ENCODE measurements at places on chromosomes 6 and 20.

GRCh38 chr6:100447081-100447899 lies 17.4 kb downstream of the SIM1 start:
- peak; percentile 51 for DNase-seq

- no peak for DNase-seq
These were observed 68.1 kb upstream of the SNRPB2 start for GRCh38 chr20:16661756-16662155.

DNA sequence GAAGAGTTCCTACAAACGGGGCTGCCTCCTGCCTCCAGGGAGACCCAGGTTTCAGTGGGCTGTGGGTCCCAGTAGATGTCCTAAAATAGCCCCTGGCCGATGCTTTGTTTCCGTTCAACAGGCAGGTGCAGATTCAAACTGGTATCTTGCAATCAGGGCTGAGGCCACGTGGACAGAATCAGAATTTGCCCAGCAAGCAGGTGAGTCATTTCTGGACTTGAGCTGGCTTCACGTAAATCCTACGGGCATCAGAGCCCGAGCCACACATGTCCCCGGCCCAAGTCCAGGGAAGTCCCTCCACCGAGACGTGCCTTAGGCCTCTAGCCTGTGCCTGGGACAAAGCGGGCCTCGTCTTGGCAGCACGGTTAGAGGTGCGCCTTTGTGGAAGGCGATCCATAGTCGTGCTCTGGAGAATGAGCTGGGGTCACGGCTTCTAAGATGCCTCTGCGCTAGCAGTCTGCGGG lies 101.6 kb upstream of the FRMD1 start:
- DNase-seq: no peak

DNA sequence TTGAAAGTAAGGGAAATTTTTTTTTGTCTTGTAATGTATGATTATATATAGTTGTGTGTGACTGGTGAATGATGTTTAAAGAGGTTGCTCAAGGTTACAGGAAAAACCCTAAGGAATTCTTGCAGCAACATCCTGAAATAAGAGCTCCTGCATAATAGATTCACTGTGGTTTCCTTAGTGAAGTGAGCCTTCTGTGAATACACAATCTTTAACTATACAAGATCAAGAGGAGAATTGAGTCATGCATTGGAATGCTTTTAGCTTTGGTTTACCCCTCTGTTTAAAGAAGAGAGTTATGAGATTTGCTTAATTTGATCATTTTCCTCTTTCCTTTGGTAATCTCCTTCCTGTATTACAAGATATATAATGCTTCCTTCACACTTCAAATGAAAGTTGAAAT lies 141.6 kb upstream of the EYA4 start:
- DNase-seq: peak; percentile 94

- peak; percentile 37 for DNase-seq
These were observed 1.3 kb downstream of the SEC63 start for GRCh38 chr6:107956586-107957307.

DNA sequence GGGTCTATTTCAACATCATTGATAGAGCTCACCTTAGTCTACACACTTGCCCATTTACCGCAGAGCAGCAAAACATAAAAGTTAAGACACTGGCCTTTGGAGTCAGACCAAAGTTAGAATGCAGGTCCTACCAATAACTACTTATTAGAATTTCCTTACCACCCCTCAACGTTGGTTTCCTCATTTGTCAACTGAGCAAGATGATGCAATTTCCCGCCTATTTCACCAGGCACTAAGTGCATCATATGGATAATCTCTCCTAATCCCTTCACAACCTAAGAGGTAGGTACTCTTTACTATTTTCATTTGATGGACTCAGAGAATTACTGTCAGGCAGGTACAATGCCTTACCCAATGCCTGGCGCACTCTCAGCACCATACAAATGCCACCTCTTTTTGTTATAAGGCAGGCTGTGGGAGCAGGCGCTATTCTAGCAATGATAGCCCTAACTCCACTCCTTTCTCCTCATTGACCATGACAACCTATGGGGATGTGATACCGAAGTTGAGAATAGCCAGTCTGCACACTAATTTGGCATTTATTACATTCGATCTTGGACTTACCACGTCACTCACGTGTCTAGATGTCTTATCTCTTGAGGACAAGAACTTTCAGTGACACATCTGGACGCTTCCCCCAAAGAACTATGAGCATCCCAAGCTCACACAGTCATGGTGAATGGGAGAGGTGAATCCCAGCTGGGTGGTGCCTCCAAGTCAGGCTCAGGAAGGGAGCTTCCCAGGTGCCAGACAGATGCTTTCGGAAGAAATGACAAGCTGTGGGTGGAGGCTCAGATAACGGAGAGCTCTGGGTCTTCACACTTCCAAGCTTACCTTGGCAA lies 128.1 kb upstream of the STMND1 start:
- no peak for DNase-seq
